A549 treated with AZD2906 at 1 μM for 4 hours (cell line): ENCODE measurements at places on chromosomes 6 and 20. TPM values are rescaled to one million over a fixed set of nuclear protein-coding genes. Genes with fewer than 3 reads are reported as not detected.

The NANP gene
- 6.2 to 8.7 TPM (median 7.3 TPM) in 5 replicates for total RNA-seq

The RHAG gene
- total RNA-seq, result 0.05 to 0.06 TPM in 2 of 5 replicates, not detected in the others

The VSX1 gene
- total RNA-seq, result 0.66 to 1.2 TPM (median 0.93 TPM) in 5 replicates

The UBR2 gene
- total RNA-seq, result 5.8 to 6.9 TPM (median 6.6 TPM) in 5 replicates

The GJA10 gene
- total RNA-seq, result not detected in 5 replicates

The C6orf141 gene
- 7.0 to 8.7 TPM (median 8.7 TPM) in 5 replicates for total RNA-seq

The GPR63 gene
- total RNA-seq, result 0.33 to 0.50 TPM (median 0.34 TPM) in 5 replicates

The HLA-DPB1 gene
- total RNA-seq, result not detected in 5 replicates

The CALHM4 gene
- not detected in 5 replicates for total RNA-seq

The TRIM15 gene
- 0.03 to 0.24 TPM in 2 of 5 replicates, not detected in the others for total RNA-seq

The CDSN gene
- 0.03 to 0.06 TPM (median 0.05 TPM) in 4 of 5 replicates, not detected in the other for total RNA-seq

The MYCT1 gene
- 0.05 TPM in 1 of 5 replicates, not detected in the others for total RNA-seq

The SOBP gene
- 0.60 to 0.93 TPM (median 0.66 TPM) in 5 replicates for total RNA-seq

The FAM184A gene
- 0.08 TPM in 1 of 5 replicates, not detected in the others for total RNA-seq

The SLC26A8 gene
- 0.02 to 0.07 TPM in 2 of 5 replicates, not detected in the others for total RNA-seq

The CCN6 gene
- total RNA-seq, result not detected in 5 replicates
